Activated CD4-positive, CD25-positive, alpha-beta regulatory T cell (primary cell): ENCODE measurements at places on chromosomes 7 and 10.

GRCh38 chr10:71077143-71077581 lies 135.2 kb upstream of the UNC5B start:
- DNase-seq = no peak

DNA sequence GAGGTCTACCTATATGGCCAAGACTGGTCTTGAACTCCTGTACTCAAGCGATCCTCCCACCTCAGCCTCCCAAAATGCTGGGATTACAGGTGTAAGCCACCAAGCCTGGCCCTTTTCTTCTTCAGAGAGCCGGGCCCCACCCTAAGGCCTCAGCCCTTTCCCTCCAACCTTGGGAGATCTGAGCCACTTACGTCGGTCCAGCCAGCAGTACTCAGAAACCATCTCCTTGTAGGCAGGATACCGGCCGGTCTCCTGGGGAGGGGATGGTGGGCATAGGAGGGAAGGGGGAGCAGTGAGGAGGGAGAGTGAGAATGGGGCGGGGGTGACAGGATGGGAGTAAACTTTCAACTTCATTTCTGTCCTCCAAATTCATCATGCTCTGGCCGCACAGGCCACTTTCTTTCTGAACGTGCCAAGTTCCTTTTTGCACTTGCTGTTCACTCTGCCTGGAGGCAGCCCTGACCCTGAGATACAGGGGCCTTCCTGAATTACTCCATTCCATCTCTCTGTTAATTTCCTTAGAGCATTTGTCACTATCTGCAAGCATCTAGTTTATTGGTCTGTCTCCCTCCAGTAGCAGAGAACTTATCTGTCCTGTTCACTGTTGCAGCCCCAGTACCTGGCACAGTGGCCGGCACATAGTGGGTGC lies 10.4 kb downstream of the PDZD7 start:
- DNase-seq = no peak

GRCh38 chr10:48277093-48277492 lies 2.6 kb upstream of the FRMPD2 start:
- no peak for DNase-seq

DNA sequence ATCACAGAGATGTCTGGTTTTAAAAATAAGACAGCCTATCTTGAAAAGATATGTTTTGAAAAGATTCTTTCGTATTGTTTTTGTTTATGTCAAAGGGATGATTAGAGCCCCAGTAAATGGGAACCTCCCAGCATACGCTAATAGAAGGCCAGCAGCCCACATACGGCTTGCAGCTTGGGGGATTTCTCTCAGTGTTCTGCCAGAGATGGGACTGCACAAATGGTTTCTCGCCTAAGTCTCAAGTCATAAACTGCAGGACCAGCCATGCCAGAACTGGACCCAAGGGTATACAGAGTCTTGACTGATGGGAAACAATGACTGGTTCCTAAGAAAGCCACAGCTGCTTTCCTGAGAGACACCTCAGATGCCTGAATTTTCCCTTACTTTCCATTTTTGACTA lies 306.9 kb upstream of the DGKB start:
- no peak for DNase-seq

DNA sequence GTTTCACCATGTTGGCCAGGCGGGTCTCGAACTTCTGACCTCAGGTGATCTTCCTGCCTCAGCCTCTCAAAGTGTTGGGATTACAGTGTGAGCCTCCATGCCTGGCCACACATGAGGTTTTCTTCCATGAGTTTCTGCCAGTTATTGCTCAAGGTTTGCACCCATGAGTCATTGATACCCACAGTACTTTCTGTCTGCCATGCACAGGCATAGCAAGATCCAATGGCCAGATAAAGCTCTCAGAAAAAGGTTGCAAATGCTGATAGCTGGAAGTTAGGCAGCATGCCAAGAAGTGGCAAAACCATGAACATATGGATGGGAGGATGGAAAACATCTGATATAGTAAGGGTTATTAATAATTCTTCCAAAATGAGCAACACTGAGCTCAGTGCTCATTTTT lies 298.7 kb upstream of the NRG3 start:
- no peak for DNase-seq

GRCh38 chr10:48464871-48465736 lies 139.8 kb downstream of the ARHGAP22 start:
- no peak for DNase-seq

- no peak for DNase-seq
Measured at GRCh38 chr7:46932676-46933424, 649.1 kb downstream of the TNS3 start.

GRCh38 chr7:130566898-130567280 lies 75.0 kb downstream of the MEST start:
- DNase-seq = no peak

GRCh38 chr7:133572843-133573242 lies 320.0 kb downstream of the EXOC4 start:
- no peak for DNase-seq

GRCh38 chr7:155956977-155957376 lies 144.7 kb upstream of the SHH start:
- no peak for DNase-seq

- DNase-seq = no peak
Measured at GRCh38 chr10:132134241-132135052, 52.3 kb upstream of the DPYSL4 start.

- DNase-seq = no peak
Measured at GRCh38 chr10:121157998-121158397, 306.8 kb downstream of the WDR11 start.

DNA sequence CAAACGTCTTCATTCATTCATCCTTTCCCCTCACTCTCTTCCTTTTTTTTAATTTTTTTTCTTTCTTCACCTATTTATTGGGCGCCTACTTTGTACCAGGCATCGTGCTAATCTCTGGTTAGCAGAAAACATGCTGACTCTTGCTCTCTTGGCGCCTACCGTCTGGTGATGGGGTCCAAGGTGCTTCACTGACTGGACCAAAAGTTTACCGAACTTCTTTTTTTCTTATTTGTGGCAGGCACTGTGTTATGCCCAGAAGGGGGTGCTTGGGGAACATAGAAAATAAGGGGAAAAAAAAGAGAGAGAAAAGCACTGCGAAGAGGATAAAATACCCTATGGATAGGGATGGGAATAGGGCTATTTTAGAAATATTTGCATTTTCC lies 505 bp upstream of the FAM204A start:
- DNase-seq = no peak
